ENCODE measurements at places on chromosomes 5 and 9.

GRCh38 chr9:5971740-5972139 is 43.7 kb downstream of the RANBP6 start:
- no peak for DNase-seq

GRCh38 chr5:29321591-29321990 is 1871.9 kb upstream of the CDH6 start:
- DNase-seq = no peak

DNA sequence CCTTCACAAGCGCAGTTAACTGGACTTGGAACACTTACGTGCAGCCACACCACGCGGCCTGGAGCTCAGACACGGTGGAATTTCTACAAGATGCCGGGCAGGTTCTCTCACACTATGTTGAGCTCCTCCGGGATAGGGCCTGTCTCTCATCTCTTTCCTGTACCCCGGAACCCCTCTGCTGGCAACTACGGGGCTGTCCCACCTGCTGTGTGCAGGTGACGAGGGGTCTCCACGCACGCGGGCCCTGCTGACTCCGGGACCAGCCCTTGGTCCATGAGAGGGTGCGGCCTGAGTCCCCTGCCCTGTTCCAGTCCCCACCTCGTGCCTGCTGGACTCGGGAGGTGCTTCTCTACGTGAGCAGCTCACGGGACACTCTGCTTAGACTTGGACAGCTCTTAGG is 40.1 kb downstream of the SLC6A3 start:
- no peak for DNase-seq

DNA sequence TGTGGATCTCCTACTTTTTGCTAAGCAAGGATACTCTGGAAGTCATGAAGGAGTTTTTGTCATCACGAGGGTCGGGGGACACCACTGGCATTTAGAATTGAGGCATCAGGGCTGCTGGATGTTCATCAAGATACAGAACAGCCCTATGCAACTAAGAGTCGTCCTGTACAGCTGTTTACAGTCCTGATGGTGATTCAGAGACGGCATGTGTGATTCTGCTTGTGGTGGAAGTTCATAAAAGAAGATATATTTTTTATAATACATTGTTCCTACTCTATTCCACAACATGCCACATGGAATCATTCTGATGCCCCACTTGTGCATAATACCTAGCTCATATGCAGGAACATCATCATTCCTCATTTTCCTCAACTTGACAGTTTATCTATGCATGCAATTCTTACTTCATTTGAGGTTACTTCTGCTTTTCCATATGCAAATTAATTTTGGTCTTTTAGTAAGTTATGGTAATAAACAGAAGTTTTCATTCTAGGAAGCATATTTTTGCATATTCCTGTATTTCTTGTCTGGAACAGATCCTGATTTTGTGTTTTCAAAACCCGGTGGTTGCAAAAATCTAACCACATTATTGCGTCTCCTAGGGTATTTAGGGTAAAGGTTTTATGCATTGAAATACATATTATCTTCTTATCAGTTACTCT is 155.2 kb downstream of the ARHGEF28 start:
- DNase-seq = no peak

DNA sequence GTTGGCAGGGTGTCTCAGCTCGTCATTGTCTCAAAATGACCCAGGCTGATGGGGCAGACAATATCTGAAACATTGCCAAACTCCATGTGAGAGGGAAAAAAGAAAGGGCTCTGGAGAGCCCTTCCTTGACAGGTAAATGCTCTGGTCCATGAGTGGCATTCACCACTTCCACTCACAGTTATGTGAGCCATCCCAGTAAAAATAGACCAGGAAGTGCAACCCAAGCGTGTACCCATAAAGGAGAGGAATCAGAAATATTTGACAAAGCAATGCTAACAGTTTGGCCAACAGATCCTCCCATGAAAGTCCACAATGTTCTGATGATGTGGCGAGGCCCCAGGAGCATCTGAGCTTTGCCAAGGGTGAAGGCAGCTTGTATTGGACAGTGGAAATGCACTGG is 49.4 kb downstream of the ASTN2 start:
- no peak for DNase-seq

DNA sequence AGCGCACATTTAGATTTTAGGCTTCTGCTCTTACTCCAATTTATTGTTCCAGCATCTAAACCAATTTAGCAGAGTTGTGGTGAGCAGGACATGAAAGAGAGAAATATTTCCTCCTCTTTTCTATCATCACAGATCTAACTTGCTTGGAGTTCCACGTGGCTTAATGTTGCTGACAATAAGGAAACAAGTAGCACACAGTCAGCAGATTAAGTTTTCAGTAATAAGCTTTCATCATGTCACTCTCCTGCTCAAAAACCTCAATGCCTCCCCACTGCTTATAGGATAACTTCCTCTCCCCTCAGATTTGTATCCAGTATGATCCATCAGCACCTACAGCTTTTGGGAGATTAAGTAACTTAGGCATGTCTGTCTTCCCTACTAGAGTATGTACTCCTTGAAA is 10.4 kb upstream of the SSBP2 start:
- no peak for DNase-seq

DNA sequence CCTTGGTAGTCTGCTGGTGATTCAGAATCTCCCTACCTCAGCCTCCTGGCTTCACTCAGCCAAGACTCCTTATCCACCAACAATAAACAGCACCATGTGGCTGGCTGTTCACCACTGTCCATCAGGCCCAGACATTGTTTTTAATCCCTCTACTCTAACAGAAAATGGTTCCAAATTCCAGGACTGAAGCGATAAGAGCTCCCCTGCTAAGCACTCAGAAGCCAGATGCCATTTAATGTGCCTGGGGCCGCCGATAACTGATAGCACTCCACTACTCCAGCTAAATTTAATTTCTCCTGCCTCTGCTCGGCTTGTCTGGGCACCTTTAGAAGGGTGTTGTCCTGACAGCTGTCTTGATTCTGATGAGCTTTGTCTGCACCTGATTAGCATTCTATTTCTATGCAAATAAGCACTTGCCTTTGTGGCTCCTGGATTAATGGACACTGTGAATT is 47.1 kb downstream of the ZNF622 start:
- DNase-seq = no peak

DNA sequence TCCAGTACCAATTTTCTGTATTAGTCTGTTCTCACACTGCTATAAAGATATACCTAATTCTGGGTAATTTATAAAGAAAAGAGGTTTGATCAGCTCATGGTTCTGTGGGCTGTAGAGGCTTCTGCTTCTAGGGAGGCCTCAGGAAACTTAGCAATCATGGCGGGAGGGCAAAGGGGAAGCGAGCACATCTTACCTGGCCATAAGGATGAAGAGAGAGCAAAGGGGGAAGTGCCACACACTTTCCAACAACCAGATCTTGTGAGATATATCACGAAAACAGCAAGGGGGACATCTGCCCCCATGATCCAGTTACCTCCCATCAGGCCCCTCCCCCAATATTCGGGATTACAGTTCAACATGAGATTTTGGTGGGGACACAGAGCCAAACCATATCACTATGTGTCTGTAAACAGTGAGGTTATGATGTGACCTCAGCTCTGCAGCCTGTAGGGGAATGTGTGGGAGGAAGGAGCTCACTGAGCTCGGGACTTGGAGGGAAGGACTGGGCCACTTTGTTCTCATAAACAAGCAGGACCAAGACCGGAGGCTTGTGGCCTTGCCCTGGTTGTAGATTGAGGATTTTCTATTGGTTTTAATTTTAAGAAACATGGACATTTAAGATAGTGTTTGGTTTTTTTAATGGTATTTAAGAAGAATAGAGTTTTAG is 85.2 kb downstream of the EHMT1 start:
- DNase-seq = no peak

DNA sequence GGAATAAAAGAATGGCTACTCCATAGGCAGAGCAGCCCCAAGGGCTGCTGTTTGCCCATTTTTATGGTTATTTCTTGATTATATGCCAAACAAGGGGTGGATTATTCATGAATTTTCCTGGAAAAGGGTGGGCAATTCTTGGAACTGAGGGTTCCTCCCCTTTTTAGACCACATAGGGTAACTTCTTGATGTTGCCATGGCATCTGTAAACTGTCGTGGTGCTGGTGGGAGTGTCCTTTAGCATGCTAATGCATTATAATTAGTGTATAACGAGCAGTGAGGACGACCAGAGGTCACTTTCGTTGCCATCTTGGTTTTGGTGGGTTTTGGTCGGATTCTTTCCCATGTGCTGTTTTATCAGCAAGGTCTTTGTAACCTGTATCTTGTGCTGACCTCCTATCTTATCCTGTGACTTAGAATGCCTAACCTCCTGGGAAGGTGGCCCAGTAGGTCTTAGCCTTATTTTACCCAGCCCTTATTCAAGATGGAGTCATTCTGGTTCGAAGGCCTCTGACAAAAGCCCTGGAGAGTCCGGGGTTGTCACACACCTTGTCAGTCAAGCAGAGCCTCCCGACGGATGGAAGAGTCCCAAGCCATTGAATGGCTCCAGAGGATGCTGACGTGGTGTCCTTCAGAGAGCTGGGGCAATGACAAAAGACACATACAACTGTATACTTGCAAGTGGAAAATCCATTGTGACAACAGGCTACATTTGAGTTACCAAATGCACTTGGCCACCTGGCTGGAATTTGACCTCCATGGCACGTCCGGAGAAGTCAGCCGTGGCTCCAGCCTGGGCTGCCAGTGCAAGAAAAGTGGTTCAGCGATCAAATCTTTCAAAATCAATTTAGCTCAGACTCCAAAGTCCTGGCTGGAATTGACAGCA is 67.1 kb upstream of the CLINT1 start:
- no peak for DNase-seq

GRCh38 chr5:90802474-90803317 is 244.1 kb downstream of the ADGRV1 start:
- DNase-seq = no peak

DNA sequence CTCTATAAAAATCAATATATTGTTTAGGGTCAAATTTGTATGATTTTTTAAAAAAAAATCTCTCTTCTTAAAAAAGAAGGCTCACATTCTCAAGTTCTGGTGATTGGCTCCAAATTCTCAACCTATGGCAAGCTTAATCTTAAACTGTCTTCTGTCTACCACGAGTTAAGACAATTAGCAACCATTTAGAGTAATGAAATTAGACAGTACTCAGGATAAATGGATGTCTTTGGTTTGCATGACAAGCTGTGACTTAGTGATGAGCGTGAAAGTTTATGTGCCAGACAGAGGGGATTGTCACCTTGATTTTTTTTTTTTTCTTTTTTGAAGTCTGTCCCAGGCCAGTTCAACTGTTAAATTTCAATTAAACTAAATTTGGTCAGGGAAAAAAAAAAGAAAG is 1632.3 kb downstream of the MAT2B start:
- no peak for DNase-seq

DNA sequence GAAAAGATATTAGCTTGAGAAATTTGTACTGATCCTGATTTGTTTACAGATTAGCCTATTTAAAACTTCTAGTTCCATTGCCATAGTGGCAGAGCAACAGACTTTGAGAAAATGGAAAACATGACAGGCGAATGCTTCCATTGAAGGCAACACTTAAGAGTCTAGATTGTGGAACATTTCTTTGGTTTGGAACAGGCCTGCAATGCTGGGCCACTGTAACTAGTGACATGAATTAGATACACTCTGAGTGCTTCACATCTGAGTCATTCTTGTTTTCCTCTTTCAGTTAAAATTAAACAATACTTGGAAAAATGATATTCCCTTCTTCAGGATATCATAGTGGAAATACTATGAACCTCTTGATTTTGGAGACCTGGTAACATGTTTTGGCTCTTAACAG is 453.6 kb upstream of the TUSC1 start:
- DNase-seq = no peak

GRCh38 chr5:57509501-57510260 is 27.1 kb upstream of the ACTBL2 start:
- DNase-seq = no peak

DNA sequence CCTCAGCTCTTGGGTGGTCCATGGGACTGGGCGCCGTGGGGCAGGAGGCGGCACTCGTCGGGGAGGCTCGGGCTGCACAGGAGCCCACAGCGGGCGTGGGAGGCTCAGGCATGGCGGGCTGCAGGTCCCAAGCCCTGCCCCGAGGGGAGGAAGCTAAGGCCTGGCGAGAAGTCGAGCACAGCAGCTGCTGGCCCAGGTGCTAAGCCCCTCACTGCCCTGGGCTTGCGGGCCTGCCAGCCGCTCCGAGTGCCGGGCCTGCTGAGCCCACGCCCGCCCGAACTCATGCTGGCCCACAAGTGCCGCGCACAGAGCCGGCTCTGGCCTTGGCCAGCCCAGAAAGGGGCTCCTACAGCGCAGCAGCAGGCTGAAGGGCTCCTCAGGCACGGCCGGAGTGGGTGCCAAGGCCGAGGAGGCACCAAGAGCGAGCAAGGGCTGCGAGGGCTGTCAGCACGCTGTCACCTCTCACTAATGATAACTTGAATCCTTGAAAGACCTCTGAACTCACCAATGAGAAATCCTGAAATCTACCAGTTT is 1506.8 kb upstream of the WWC1 start:
- DNase-seq = no peak

GRCh38 chr5:34042321-34042720 is 692 bp downstream of the C1QTNF3 start:
- no peak for DNase-seq

GRCh38 chr5:102731693-102732092 is 23.4 kb upstream of the PAM start:
- no peak for DNase-seq

- no peak for DNase-seq
These were observed 12.7 kb downstream of the CSF1R start for GRCh38 chr5:150073677-150074076.

GRCh38 chr5:100791391-100791790 is 111.7 kb downstream of the ST8SIA4 start:
- DNase-seq = no peak

GRCh38 chr5:107329850-107330249 is 340.9 kb downstream of the EFNA5 start:
- DNase-seq = no peak

- DNase-seq = no peak
These were observed 130.8 kb upstream of the MAN2A1 start for GRCh38 chr5:109558952-109559351.

DNA sequence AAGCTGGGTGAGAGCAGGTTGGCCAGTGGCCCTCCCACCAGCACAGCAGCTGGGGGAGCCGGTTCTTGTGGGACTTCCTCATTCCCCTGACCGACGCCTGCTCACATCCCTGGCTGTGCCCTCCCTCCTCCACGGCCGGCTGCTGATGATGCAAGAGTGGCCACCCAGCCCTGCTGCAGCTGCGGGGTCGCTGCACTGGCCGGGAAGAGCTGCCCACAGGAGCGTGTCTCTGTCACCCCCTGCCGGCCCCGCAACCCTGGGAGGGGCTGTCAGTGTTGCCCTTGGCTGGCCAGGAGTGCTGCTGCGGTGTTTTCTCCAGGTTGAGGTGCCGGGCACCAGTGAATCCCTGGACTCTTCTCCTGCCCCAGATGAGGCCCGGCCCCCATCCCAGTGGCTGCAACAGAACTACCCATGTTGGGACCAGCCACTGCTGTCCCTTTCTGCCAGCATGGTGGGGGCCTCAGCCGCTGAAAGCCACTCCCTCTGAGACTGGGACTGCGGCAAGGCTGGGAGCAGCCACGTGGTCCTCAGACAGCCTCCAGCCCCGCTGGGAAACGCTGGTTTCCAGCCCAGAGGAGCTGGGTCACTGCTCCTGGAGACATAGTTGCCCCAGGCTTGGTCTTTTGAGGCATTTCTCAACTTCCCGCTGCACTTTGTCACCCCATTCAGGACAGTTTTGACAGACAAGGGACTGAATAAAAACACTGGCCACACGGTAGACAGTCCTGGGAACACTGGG is 739 bp downstream of the CARD9 start:
- no peak for DNase-seq

Data from stimulated activated CD8-positive, alpha-beta memory T cell treated with anti-CD3 and anti-CD28 coated beads, Interleukin-15, amount 100 ng/mL, for 1 hour (primary cell).